Stimulated activated CD4-positive, alpha-beta T cell treated with anti-CD3 and anti-CD28 coated beads, Interleukin-15, amount 100 ng/mL, for 48 hours (primary cell): ENCODE measurements at places on chromosomes 6 and 20.

DNA sequence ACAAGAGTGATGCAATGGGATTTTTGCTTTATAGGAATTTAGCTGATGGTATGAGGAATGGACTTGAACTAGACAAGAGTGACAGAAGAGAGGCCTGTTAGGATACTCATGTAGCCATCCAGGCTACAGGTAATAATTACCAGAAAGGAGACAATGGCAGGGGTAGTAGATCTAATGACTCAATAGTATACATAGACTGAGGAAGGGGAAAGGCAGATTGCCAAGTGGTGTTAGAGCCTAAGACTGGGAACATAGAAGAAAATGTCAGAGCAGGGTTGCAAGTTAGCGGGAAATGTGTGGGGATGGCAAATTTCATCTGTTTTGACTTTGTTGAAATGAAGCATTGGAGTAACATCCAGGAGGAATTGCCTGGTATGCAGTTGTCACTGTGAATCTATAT, 295.6 kb downstream of the UTRN start:
- DNase-seq: no peak

- DNase-seq: no peak
Observed at GRCh38 chr6:70370496-70370895, 42.8 kb upstream of the FAM135A start.

DNA sequence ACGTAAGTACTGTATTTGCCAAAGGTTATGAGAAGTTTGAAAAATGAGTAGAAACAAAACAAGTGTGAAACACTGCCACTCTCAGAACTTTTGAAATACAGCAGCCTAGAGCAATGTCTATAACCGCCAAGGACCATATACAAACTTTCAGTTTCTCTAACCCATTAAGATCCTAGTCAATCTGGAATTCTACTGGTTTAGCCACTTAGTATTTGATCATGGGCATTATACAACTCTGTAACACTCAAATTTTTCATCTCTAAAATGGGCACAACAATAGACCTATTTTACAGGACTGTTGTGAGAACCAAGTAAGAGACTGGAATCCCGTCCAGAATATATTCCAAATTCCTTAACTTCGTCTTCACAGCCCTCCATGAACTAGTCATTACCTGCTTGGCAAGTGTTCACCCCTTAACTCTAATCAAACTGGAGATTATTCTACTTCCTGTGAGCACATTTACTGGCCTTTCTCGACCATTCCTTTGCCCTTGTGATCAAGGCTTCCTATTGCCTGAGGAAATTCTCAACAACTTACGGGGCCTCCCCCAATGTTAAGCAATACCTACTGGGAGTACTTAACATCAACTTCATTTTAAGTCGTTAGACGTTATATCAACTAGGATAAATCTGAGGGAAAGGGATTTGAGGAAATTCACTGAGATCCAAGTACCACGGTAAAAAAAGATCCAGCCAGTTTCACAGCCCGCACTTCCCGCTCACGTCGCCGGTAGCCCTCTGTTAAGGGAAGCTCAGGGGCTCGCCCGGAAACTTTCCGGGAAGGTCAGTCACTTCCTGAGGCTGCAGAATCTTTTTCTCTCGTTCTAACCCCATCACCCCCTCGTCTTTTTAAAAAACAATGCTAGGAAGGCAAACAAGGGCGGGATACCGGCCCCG, 1.1 kb downstream of the EIF2S2 start:
- DNase-seq: no peak

DNA sequence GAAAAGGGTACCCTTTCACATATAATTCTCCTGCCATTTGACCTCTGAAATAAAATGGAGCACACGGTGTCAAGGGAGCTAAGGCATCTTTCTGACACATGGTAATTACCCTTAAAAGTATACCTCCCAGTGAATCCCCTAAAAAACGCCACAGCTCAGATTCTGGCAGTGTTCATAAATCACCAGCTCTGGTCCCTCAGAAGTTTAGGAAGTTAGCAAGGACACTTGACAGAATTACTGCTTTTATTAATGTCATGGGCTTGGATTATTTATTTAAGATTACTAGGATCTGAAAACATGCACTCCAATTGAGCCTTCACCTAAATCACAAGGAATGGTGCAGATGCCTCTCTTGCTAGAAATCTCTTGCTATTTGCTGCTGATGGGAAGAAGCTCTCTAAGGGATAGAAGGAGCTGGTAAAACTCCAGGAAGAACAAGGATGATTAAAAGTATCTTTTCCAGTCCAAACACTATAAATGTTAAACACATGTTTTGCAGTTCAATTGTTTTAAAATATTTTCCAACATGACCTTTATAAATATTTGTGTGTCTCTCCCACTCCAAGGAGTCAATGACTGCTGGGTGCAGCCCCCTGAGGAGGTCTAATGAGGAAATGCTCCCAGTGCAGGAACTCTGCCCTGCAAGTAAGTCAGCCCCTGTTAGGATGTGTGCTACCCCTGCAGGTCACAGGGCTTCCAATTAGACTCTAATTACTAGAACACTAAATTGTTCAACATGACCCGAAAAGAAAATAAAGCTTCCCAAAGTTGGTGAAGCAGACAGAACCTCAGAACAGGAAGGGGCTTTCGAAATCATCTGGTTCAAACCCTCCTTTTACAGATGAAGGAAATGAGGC, 230.3 kb downstream of the TFAP2A start:
- DNase-seq: no peak

DNA sequence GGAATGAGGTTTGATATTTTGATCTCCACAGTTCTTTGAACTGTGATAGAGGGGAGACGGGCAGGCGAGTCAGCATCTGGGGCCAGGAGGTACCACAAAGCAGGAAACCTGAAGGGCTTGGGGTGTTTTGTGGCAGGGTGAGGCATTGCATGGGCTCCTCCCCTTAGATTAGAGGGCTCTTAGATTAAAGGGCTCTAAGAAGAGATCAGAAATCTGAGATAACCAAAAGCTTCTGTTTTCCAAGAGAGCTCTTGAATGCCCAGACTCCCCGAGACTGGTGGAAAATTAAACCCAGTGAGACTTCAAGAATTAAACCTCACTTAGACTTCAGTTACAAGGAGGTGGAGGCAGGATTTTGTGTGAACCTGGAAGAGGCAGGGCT, 2.4 kb upstream of the GPX5 start:
- DNase-seq: peak; percentile 13

DNA sequence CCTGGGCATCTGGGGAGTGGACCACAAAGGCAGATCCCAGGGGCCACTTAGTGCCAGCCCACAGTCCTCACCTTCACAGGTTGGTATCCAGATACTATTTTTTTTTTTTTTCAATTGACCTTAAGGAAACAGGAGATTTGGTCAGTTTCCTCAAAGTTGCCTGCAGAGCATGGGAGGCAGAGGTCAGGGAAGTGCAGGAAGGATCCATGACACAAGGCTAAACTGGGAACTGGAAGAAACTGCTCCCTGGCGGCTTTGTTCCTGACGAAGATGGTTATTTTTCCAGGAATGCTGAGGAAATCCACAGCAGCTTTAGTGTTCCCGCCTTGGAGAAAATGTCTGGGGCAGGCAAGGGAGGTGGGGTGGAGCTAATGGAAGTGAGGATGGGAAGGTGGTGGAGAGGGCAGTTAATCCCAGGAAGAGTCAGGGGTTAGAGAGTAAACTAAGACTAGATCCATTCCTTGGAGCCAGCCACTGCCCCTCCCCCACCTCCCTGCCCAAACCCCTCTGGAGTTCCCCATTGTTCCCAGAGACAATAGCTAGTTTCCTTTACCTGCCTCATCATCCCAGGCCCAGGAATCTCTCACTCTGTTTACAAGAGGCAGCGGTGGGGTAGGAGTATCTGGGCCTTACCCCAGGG, 14.3 kb upstream of the MYMX start:
- DNase-seq: no peak

DNA sequence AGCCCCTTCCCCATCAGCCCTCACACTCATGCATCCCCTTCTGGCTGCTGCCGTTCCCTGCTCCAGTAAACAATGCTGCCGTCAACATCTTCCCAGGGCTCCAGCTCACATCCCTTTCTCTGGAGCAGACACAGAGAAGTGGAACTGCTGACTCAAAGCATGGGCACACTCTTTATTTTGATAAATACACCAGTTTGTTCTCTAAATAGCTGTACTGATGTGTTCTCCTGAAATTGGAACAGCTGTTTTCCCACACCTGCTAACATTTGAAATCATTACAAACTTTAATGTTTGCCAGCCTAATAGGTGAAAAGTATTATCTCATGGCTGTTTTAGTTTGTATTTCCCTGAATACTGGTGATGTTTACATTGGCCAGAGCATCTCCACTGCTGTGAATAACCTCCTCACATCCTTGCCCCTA, 102.1 kb upstream of the NXT1 start:
- DNase-seq: no peak

DNA sequence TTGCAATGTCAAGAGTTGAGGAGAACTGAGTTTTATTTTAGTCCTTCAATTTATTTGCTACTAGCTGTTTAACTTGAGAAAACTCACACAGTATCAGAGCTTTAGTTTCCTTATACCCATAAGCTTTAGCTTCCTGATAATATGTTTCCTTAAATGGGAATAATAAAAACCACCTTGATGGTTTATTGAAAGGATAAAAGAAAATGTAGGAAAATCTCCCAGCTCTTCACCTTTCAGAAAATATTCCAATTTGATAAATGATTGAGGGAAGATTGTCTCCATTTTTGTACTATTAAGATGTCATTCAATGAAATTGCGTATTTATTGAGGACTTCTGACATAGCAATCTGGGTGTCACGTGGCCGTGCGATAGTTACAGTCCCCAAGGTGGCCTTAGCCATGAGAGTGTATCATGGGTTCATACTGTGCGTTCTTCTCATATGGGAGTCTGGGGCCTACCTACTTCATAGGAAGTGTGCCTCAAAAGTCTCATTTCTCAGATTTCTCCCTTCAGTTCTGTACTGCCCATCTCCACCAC, 296.3 kb upstream of the BMP2 start:
- DNase-seq: no peak

DNA sequence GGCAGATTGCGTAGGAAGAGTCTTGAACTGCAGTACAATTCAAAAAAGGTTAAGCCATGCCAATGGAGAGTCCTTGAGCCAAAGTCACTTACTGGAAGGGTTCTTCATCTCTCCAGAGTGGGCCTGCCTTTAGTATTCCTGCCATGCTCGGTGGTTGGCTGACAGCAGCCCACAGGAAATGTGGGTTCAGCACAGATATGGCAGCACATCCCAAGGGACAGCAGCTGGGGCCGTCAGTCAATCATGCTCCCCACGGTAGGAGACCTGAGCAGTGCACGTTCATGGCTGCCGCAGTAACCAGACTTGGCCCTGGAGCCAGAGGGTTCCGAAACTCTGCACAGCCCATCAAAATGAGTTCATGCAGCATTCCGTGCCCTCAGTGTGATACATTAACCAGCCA, 63.6 kb upstream of the SIRPA start:
- no peak for DNase-seq

DNA sequence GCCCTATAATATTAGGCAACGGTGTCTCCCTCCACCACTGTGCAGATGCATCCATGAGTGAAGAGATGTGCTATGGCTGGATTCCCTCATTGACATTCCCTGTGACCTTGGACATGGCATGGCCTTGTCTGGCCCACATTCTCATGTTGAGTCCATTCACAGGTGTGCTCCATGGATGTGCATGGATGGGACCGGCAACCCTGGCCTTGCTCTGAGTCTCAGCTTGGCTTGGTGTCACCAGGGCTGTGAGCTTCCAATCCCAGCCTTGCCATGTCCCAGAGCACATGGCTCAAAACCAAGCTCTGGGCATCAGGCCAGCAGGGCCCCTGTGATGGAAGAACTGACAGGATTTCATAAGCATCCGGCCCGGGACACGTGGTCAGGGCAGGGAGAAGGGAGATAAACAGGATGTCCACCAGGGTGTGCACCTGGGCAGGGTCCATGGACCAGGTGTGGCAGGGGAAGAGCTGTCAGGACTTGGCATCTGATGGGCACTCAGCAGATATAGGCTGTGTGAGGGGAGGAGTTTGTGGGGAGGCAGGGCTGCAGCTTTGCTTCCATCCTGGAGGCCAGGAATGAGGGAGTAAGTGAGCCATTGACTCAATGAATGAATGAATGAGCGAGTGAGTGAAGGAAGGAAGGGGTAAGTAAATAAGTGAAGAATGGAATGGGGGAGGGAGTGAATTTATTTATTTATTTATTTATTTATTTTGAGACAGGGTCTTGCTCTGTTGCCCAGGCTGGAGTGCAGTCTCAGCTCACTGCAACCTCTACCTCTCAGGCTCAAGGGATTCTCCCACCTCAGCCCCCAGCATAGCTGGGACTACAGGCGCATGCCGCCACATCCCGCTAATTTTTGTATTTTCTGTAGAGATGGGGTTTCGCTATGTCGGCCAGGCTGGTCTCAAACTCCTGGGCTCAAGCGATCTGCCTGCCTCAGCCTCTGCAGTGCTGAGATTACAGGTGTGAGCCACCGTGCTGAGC, 15.7 kb downstream of the NRSN2 start:
- peak; percentile 41 for DNase-seq
